ENCODE measurements at places on chromosomes 3 and 15.
A peak's percentile ranks its signal among the peaks of the same experiment; 100 is the strongest.

DNA sequence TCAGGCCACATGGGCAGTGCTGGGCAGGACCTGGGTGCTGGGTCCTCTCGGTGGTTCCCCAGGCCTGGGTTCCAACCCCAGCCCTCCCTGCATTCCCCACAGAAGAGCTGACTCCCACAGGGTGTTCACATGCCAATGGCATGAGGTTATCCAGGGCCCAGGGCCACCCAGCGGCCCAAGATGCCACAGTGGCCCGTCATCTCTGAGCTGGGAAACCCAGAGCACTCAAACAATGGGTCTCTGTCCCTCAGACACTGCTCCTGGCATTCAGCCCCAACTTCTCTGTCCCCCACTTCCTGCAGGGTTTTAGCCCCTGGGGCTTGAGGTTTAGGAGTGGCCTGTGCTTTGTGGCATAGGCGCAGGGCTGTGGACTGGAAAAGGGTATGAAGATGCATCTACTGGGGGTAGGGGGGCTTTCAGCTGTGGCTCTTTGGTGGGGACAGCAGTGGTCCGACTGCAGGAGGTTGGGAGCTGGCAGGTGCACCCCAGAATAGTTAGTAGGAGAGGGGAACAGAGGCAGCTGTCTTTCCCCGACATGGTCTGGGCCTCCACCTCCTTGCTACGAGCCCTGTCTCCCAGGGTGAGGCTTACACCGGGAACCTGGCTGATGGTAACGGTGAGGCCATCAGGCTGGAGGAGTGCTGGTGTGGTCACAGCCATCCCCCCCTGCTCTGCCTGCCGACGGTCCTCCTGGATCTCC lies 1.7 kb downstream of the CCDC9B start:
- DNase-seq: no peak

DNA sequence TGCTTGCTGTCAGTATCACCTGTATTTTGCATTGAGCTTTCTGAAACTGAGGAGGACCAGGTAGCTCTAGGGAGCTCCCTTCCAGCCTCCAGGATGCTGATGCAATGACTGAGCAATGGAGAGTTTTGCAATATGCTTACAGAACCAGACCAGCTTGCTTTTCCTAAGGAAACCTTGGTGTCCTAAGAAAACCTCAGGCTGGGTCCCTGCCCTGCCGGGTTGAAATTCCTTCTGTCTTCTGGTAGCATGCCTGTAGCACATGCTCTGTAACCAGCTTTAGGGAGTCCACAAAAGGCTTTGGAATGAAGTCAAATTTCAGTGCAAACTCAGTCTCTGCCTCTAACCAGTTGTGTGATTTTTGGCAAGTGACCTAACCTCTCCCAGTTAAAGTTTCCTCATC lies 65.8 kb upstream of the GSK3B start:
- peak; percentile 27 for DNase-seq

DNA sequence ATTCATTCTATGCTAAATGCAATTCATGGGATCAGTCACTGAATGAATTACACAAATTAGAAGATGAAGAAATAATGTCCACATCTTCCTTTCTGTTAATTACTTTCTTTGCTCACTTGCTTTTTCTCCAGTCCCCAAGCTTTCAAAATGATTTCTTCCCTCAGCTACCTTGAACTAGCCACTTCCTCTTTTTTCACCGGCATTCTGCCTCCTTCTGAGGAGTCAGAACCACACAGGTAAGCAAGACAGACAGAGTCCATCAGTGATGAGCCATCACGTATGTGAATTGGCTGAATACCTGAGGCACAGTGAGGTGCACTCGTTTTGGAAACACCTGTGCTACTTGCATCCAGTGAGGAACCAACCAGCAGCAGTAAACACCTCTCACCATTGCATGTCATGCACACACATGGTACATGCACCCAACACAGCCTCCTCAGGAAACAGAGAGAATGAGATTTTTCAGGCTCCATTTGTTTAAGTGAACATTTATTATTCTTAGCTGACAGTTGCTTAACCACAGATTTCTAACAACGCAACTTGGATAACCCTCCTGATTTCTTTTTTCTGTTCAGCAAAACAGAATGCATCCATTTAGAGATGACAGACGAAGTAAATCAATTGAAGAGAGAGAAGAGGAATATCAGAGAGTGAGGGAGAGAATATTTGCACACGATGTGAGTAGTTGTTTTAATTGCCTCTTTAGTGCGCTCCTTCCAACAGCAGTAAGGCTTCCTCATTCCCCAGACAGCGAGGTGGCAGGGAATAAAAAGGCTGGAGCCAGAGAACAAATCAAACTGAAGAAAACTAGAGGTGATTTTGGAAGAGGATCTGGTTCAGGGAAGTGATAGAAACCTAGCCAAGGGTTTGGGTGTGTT lies 69.3 kb downstream of the ARPP21 start:
- DNase-seq: no peak

DNA sequence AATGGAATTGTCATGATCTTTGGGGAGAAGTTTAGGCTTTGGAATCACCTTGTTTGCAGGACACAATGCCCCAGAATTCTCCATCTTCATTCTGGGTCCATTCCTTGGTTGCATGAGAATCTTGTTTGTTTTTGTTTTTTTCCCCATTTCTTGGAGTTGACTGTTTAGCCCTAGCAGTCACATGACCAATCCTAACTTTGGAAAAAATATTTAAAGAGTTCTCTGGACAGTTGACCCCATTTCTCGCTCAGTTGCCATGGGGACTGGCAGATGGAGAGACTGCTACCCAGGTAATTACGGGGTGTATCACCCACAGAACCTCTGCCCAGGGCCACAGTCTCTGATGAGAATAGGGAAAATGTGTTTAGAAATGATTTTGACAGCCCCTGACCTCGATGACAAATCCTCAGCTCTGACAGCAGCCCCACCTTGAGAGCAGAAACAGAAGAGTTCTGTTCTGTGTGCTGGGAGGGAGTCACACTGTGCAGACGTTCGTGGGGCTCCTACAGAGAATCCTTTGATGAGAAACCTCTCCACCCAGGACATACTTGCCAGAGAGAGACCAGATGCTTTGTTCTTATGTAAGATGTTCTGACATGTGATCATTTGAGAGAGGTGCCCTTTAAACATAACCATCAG lies 57.7 kb downstream of the IL16 start:
- DNase-seq: no peak

GRCh38 chr15:77527164-77527778 lies 105.4 kb downstream of the LINGO1 start:
- DNase-seq: peak; percentile 18

GRCh38 chr3:46469680-46470357 lies 5.1 kb upstream of the LTF start:
- DNase-seq: no peak

- no peak for DNase-seq
Measured at GRCh38 chr3:61030469-61031035, 220.7 kb downstream of the FHIT start.

- DNase-seq: no peak
Measured at GRCh38 chr15:86857701-86858100, 778.0 kb downstream of the AGBL1 start.

DNA sequence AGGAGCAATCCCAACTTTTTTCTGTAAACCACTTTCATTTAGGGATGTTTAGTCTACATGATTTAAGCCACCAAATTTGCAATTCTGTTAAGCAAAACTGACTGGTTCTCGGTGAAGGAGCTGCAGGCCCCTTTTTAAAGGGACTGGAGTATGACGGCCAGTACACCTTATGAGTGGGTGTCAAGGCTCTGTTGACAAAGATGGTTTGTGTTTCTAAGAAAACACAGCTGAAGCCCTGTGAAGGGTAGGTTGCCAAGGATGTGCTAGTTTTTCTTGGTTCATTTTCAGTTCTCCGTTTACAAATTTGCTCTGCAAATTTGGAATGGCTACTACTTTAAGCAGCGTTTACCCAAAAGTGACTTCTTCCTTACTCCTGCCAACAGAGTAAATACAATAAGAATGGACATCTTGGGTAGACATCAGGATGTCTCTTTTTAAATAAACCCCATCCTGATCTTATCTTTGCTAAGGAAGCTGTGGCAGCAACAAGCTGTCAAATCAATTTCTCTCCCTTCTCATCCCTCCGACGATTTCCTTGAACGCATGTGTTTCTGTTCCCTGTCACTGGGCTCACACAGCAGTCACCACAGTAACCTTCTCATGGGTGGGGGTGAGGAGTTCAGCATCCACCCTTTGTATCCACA lies 58.2 kb upstream of the CMTM8 start:
- DNase-seq: no peak

GRCh38 chr3:78867409-78868372 lies 900.1 kb downstream of the ROBO1 start:
- no peak for DNase-seq

- no peak for DNase-seq
Measured at GRCh38 chr15:35321926-35322325, 224.0 kb downstream of the DPH6 start.

GRCh38 chr3:4356546-4357410 lies 53.6 kb downstream of the SETMAR start:
- DNase-seq: no peak

GRCh38 chr3:150745832-150746231 lies 17.1 kb downstream of the SIAH2 start:
- DNase-seq: no peak

DNA sequence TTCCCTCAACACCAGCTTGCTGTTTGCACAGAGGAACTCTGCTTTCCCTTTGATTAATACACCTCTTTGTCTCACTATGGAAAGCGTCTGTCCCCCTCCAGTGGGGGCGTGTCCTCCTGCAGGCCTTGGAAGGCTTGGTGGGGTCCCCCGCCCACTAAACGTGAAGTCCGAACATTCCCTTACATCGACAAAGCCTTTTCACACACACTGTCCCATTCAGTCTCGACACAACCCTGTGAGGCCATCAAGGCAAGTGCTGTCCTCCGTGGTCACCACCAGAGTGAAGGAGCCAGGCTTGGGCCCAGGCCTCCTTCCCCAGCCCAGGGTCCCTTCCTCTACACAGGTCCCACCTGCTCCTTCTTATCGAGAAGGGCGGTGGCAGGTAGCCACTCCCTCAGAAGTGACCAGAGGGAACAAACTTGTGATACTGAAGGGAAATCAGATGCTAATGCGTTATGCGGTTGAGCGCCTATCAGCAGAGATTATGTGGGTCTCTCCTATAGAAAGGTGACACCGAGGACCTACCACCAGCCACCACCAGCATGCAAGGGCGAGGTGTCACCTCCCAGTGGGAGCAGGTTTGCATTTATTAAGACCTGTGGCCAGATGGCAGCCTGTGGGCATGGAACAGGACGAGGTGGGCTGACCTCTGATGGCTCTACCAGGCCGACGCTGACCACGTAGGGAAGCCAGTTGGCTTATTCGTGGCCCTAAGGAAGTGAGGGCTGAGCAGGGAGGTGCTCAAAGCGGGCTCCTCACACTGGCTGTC lies 6.6 kb downstream of the NRROS start:
- no peak for DNase-seq

- no peak for DNase-seq
Measured at GRCh38 chr15:97078591-97078990, 748.1 kb downstream of the NR2F2 start.

DNA sequence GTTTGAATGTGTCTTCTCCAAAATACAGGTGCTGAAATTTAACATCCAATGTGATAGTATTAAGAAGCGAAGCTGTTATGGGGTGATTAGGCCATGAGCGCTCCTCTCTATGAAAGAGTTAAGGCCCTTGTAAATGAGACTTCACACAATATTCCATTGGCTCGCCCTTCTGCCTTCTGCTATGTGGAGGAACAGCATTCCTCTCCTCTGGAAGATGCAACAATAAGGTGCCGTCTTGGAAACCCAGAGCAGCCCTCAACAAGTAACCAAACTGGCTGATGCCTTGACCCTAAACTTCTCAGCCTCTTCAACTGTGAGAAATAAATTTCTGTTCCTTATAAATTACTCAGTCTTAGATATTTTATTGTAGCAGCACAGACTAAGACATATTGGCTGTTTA lies 874.6 kb downstream of the ROBO1 start:
- no peak for DNase-seq

GRCh38 chr3:53850895-53851294 lies 4.5 kb downstream of the IL17RB start:
- DNase-seq: no peak

DNA sequence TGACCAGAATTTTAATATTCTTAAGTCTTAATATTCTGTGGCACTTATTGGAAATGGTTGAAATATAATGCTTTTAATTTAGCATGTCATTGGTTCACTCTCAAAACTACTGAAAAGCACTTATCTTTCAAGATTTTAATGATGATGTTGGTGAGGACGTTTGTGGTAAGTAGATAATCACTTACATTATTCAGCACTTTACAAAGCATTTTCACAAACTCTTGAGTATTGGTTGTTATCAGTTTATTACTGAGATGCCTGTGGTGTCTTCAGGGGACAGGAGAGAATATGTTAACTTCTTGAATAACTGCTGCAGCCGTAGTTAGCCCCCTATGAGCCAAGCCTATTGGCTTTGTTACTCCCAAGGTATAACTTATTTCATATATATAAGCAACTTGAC lies 15.2 kb downstream of the TGFBR2 start:
- no peak for DNase-seq

- no peak for DNase-seq
Measured at GRCh38 chr3:58794750-58795149, 128.2 kb upstream of the FAM3D start.

GRCh38 chr3:150215616-150216015 lies 192.5 kb upstream of the TSC22D2 start:
- DNase-seq: no peak

GRCh38 chr15:39499681-39500080 lies 81.2 kb upstream of the THBS1 start:
- DNase-seq: no peak

DNA sequence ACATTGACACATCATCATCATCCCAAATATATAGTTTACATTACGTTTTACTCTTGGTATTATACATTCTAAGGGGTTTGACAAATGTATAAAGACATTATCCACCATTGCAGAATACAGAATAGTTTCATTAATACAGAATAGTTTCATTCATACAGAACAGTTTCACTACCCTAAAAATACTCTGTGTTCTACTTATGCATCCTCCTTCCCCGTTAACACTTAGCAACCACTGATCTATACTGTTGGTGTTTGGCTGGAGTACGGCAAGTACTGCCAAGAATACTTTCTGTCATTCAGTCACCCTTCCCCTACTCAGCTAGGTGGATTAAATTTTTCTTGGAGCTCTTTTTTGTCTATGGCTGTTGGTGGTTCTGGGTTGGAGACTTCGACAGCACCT lies 33.4 kb downstream of the LEKR1 start:
- DNase-seq: no peak

DNA sequence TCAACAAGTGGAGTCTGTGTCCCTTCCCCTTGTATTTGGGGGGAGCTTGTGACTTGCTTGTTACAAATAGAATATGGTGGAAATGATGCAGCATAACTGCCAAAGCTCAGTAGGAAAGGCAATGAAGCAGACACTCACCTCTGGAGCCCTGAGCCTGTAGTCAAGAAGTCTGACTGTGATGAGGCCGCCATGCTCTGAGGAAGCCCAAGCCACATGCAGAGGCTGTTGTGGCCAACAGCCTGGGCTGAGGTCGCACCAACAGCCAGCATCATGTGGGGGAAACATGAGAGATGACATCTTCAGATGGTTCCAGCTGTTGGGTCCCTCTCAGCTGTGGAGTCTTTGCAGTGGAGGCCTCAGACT lies 161.4 kb downstream of the CHSY1 start:
- no peak for DNase-seq

GRCh38 chr3:142846779-142847577 lies 41.9 kb downstream of the PCOLCE2 start:
- no peak for DNase-seq

GRCh38 chr3:33636125-33636850 lies 81.8 kb downstream of the CLASP2 start:
- no peak for DNase-seq

GRCh38 chr15:64651601-64652191 lies 123.7 kb downstream of the RBPMS2 start:
- peak; percentile 9 for DNase-seq

GRCh38 chr3:109109574-109109973 lies 8.4 kb downstream of the MORC1 start:
- DNase-seq: no peak

GRCh38 chr15:82810061-82810889 lies 847 bp downstream of the WHAMM start:
- DNase-seq: no peak
